Brain (organoid and tissue), 16 donors: ENCODE measurements at places on chromosomes 16 and 17. TPM values are rescaled to one million over a fixed set of nuclear protein-coding genes. Genes with fewer than 3 reads are reported as not detected.

DNA sequence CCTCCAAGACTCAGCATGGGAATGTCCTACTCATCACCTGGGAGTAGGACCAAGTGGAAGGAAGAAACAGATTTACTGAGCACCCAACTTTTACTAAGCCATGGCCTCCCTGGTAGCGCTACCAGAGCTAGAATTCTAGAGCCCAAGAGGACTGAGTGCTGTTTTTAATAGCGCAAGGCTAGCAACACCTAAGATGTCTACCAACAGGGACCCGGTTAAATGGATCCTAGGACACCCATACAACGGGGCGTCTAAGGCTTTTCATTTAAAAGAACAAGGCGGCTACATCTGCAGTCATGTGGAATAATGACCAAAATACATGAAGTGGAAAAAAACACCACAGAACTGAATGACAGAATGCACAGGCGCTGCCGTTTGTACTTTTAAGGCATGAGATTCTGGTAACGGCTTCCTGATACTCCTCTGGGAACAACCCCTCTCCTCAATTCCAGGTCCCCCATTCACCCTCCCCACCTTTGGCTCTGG, 5.1 kb downstream of the GGA2 start:
- DNase-seq, result peak; percentile 29

GRCh38 chr16:5604770-5605169, 507.2 kb upstream of the EEF2KMT start:
- DNase-seq, result peak; percentile 71

- no peak for DNase-seq
Measured at GRCh38 chr16:10979717-10980601, 35.6 kb downstream of the CLEC16A start.

GRCh38 chr17:44941712-44942331, 5.8 kb downstream of the KIF18B start:
- DNase-seq, result no peak

- DNase-seq, result no peak
Measured at GRCh38 chr16:11472851-11473250, 113.9 kb downstream of the LITAF start.

DNA sequence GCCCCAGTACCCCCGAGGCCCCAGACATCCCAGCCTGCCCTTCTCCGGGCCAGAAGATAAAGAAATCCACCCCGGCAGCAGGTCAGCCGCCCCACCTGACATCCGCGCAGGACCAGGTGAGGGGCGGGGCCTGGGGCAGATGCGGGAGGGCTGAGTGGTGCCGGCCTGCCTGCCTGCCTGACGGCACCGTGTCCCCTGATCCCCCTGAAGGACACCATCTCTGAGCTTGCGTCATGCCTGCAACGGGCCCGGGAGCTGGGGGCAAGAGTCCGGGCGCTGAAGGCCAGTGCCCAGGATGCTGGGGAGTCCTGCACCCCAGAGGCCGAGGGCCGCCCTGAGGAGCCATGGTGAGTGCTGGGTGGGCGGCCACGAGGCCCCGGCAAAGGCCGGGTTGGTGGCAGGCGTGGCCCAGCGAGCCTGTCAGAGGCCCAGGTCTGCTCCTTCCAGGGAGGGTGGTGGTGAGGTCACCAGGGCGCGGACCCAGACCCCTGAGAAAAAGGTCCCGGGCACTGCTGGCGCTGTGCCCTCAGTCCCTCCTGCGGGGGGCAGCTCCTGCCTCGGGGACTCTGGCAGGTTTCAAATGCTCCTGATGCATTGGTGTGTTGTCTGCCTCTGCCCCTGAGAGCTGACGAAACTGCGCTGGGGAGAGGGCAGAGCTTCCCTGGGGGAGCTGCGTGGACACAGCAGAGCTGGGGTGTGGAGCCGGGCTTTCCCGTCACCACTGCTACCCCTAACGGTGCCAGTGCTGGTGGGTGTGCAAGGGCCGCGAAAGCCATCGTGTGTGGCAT, 1.2 kb downstream of the CDT1 start:
- DNase-seq, result no peak

DNA sequence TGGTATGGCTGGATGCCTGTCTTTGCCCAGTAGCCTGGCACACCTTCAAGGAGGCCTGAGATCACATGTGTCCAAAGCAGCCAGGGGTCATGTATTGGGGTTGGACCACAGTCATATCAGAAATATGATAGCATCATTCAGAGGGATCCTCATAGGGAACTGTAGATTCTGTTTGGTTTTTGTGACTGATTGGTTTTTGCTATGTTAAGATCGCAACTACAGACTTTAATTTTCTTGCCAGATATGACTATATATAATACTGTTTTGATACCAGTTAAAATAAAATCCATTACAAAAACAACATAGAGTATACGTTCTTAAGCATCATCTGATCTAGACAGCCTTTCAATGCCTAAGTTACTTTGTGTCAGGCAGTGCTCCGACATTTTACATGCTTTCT, 11.8 kb upstream of the SMPD3 start:
- no peak for DNase-seq

DNA sequence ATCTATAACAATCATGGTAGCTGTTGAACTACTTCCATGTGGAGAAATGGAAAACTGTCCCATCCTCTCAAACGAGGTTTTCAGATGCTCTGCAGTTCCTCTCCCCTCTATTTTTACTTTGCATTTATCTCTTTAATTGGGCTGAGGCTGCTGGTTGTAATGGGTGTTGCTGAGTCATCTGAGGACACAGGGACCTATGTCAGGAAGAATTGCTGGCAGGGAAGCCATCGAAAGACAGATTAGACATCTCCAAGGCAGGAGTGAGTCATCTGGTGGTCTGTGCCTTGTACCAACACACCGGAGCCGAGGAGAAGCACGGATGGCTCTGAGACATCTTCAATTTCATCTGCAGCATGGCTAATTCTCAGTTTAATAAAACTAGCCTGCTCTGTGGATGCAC, 394.5 kb downstream of the GRIN2A start:
- DNase-seq, result no peak

DNA sequence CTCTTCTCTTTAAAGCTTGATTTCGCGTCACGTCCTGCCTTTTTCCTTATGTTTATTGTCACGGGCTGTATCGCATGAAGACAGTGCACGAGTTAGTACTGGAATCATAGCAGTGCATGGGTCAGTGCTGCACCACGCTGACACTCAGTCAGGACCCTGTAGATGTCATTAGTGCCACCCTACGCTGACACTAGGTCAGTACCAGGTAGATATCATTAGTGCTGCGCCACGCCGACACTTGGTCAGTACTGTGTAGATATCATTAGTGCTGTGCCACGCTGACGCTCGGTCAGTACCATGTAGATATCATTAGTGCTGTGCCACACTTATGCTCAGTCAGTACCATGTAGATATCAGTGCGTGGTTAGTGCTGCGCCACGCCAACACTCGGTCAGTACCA, 106.2 kb upstream of the ZNF469 start:
- DNase-seq, result no peak

- no peak for DNase-seq
Measured at GRCh38 chr16:86609115-86609514, 30.8 kb downstream of the FOXL1 start.

DNA sequence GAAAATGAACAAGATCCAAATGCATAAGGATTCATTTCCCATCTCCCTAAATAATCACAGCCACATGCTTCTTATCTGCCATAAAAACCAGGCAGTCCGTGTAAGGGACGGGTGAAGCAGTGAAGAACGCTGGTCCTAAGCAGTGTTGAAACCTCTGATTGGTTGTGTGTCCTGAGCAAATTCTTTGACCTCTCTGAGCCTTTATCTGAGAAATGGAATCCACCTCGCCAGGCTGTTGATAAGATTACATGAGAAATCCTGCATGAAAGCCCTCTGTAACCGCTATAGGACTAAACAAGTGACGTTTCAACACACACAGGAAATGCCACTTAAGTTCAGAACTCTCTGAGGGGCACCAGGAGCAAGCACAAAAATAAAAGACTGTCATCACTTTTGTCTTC, 26.8 kb downstream of the GAS7 start:
- no peak for DNase-seq

DNA sequence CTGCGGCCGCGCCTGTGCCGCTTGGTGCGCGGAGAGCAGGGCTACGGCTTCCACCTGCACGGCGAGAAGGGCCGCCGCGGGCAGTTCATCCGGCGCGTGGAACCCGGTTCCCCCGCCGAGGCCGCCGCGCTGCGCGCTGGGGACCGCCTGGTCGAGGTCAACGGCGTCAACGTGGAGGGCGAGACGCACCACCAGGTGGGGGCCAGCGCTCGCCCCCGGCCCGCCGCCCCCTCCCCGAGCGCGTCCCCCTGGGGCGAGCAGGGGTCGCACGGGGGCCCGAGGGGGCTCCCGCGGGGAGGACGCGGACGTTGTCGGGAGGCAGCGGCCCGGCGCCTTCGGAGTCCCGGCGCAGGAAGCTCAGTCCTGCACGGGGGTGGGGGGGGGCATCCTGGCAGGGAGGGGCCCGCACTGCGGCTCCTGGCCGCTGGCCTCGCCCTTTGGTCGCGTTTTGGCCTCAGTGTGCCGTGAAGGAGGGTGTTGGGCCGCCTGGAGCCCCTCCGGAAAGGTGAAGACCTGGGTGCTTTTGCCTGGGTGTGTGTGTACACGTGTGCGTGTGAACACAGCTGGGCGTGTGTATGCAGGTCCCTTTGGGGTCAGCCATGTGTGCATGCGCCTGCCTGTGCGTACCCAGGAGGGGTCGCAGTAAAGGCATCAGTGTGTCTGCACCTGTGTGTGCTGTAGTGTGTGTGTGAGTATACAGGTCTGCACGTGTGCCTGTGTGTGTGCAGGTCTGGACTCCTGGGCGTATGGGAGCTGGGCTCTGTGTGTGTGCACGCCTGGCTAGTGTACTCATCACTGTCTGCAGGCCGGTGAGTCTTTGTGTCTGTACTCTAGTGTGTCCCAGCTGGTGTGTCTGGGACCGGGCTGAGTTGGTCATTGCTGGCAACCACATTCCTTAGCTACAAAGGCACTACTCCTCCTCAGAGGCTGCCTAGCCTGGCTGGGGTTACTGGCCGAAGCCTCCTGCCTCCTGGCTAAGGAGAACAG, 615 bp downstream of the NHERF2 start:
- no peak for DNase-seq

- no peak for DNase-seq
Measured at GRCh38 chr17:65665966-65666365, 104.5 kb upstream of the AXIN2 start.

DNA sequence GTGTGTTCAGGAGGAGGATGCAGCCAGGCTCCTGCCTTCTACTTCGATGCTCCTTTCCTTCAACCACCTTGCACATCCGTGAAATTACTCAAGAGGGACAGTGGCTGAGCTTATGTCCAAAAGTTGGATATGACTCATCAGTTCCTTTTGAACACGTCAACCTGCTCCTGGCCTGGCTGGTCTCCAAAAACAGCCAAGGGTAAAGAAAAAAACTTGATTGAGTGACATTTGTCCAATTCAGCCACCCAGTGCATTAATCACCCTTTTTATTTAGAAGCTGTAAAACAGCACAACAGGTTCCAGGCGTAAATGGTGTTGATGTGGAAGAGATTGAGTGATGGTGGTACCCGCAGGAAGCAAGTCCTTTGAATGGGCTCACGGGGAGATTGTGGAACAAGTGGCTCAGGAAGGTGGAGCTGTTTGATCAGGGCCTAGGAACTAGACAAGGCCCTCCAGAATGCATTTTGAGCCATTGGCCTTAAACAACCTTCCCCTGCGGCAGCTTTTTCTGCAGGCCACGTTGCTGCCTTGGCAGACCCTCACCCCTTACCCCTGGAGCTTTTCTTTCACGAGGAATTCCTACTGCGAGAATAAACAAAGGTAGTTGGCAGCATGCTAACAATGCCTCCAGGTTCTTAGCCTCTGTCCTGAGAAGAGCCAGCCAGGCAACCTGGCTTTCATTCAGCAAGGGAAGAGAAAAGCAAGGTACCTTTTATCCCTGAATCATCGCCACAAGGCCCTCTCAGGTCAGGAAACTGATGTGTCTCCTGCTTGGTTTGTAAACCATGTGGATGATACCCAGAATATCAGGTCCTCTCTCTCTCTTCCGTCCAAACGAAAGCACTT, 173.3 kb upstream of the CACNG5 start:
- DNase-seq, result no peak

GRCh38 chr16:31819948-31820347, 53.7 kb upstream of the ZNF267 start:
- DNase-seq, result no peak

GRCh38 chr16:4399001-4399730, 17.2 kb downstream of the CORO7 start:
- DNase-seq, result no peak

DNA sequence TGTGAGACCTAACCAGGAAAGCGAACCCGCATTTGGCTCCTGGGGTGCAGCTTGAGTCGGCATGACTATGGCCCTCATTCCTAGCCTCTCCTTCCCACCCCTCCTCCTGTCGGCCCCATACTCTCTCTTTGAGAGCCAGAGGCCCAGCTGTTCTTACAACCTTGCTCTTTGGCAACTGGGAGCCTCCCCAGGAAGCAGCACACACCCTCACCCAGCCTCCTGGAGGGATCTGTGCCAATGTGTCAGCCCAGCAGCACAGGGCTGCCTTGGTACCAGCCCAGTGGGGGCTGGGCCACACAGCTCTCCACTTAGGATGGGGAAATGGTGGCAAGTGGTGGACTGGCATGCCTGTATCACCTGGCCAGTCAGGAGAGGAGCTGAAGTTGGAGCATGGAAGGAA, 70.3 kb upstream of the LGALS9 start:
- no peak for DNase-seq

The CCL17 gene
- polyA plus RNA-seq, result not detected

The TEX14 gene
- polyA plus RNA-seq, result 0.36 TPM

The PPP1R27 gene
- not detected for polyA plus RNA-seq

The DPEP3 gene
- 0.15 TPM for polyA plus RNA-seq

The PGAP6 gene
- 28.1 TPM for polyA plus RNA-seq

The NPIPB6 gene
- 0.37 TPM for polyA plus RNA-seq

The APOBR gene
- polyA plus RNA-seq, result 0.90 TPM

The EVPLL gene
- polyA plus RNA-seq, result not detected
